ENCODE measurements at places on chromosomes 7 and 10. TPM values are rescaled to one million over a fixed set of nuclear protein-coding genes. Genes with fewer than 3 reads are reported as not detected.

Gene DEPP1
- total RNA-seq: 11.3 TPM

GRCh38 chr10:7872041-7872442 is 53.7 kb downstream of the TAF3 start:
- peak; percentile 28 for DNase-seq

GRCh38 chr10:124043310-124044142 is 49.9 kb downstream of the CHST15 start:
- no peak for DNase-seq

- no peak for DNase-seq
These were observed 500.9 kb downstream of the NEBL start for GRCh38 chr10:20396205-20396604.
